Activated CD4-positive, alpha-beta T cell treated with anti-CD3 and anti-CD28 coated beads for 24 hours (primary cell): ENCODE measurements at places on chromosomes 5 and 9.

- no peak for DNase-seq
Observed at GRCh38 chr5:53779541-53779981, 219.1 kb downstream of the NDUFS4 start.

DNA sequence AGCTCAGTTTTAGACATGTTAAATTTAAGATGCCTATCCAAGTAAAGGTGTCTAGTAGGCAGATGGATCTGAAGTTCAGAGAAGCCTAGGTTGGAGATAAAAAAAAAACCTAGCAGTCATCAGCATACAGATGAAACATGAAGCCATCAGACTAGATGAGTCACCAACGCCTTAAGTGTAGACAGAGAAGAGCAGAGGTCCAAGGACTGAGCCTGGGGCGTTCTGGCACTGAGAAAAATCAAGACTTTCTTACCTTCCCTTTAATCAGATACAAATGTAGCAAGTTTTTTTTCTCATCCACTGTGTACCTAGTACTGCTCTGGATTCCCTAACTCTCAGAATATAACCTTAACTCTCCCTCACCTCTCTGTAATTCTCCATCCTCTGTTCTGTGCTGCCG, 97.3 kb downstream of the SIL1 start:
- DNase-seq = no peak

DNA sequence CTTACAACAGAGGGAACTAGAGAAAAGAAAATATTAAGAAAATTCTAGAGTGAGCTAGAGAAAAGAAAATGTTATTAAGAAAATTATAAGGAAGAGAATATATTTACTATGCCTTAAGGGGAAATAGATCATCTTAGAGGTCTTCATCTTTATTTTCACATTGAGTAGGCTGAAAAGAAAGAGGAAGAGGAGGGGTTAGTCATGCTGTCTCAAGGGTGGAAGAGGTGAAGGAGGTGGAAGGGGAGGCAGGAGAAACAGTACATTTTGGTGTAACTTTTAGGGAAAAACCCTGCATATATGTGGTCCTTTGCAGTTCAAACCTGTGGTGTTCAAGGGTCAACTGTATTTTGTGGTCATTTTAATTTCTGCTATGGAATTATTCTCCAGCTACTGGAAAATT, 46.6 kb downstream of the PPIP5K2 start:
- no peak for DNase-seq

DNA sequence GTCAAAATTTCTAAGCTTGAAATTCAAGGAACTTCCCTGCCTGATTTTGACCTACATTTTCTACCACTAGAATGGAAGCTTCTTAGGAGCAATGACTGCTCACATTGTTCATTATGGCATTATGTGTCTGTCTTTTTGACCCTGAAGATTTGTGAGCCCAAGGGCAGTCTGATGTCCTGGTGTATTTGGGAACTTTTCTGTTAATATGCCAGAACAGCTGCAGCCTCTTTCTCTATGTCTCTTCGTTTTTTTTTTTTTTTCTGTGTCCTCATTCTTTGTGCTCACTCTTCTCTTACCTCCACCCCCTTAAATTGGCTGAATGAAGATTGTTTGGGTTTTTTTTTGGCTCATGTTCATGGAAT, 34.8 kb upstream of the TMC1 start:
- DNase-seq = no peak

- DNase-seq = no peak
Observed at GRCh38 chr5:99815-100214, 7.8 kb downstream of the PLEKHG4B start.

DNA sequence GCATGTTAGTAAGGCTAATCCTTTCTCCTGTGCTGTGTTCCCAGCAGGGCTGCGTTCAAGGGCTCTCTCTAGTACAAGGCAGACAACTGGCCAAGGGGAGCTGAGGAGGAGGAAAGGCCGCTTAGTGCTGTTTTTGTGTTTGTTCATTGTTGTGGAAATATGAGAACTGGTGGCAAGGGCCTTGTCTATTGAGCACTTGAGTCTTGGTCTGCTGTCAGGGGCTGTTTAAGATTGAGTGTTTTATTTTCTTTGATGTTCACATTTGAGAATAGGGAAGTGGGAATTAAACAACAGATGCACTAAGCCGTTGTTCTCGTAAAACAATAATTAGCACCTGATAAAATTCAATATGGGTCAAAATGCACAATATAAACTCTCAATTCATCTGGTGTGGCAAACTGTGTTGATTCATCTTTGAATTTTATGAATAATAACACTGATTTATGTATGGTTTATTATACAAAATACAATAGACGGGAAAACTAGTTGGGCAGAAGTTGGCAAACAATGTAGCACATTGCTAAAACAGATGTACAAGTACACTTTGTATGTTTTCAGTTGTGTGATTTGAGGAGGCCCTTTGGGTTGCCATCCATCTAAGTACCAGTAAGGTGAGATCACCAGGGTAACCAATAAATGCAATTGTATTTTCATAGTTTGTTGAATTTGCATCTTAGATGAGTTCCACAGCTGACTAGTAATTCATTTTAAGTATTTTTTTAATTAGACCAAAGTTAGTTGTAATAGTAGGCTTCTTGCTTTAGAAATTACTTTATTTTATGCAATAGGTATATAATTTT, 97.6 kb upstream of the GRHPR start:
- DNase-seq = no peak

GRCh38 chr5:68950125-68950524, 143.7 kb upstream of the SLC30A5 start:
- DNase-seq = no peak

- DNase-seq = no peak
Observed at GRCh38 chr9:122978601-122979000, 37.8 kb downstream of the RABGAP1 start.

DNA sequence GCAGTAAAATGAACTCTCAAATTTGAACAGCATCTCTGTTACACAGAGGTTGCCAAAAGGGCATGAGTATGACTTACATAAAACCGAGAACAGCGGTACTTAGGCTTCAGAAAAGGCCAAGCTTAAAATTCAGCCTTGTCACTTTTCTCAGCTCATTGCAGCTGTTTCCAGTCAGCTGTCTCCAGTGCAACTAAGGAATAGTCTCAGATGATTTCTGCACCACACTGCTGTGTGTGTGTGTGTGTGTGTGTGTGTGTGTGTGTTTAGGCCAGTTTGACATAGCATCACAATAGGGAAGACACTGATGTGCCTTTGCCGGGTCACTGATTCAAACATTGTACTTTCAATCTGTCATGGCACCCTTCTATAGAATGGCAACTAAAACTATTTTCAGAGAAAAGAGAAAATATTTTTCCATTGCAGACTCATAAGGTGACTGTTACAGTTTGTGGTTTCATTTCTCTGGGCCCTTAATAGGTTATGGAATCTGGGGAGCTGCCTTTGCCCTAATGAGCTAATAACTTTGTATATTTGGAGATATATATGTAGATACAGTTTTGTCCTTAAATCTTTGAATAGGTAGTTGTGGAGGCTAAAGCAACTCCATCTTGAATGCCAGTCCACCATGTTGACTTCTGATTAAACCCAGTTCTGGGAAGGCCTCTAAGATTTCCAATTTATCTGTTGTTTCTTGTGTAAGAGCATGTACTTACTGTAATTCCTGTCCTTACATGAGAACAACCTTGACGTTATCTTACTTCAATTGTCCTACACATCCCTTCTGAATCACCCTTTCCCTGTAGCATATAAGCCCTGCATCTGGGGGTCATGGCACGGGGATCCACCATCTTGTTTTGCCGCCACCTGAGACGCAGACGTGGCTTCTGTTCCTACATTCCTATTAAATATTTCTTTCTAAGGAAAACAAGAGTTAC, 4.5 kb downstream of the LSM11 start:
- DNase-seq = no peak

DNA sequence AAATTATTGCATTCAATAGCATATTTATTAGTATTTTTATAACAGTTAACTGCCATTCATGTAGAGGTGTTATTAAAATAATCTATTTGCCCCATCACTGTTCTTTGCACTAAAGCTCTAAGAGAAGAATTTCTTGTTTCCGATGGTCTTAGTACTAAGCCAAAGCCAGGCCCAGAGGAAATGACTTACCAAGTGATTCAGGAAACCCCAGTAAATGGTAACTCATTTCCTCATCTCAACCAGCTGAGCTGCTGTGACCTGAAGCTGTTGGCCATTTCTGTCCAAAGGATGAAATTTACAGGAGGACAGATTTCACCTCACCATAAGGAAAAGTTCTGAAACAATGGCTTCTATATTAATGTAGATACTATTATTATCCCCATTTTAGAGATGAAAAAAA, 117.0 kb downstream of the PIK3R1 start:
- no peak for DNase-seq

DNA sequence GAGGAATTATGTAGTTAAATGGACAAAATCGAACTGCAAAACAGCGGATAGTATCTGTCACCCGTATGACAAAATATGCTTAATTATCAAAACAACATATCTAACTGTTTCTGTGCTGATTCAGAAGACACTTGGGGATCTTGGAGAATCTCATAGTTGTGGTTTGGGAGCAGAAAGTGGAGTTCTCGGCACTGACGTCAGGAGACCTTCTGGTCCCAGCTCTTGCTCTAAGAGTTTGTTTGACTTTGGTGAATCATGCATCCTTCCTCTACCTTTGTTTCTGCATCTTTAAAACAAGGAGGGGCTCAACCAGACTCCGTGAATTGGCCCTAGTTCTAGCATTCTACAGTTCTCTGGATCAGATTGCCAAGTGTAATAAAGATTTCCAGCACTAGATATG, 37.0 kb upstream of the TAF1L start:
- no peak for DNase-seq

- DNase-seq = no peak
Observed at GRCh38 chr5:170021506-170021905, 41.2 kb upstream of the INSYN2B start.

DNA sequence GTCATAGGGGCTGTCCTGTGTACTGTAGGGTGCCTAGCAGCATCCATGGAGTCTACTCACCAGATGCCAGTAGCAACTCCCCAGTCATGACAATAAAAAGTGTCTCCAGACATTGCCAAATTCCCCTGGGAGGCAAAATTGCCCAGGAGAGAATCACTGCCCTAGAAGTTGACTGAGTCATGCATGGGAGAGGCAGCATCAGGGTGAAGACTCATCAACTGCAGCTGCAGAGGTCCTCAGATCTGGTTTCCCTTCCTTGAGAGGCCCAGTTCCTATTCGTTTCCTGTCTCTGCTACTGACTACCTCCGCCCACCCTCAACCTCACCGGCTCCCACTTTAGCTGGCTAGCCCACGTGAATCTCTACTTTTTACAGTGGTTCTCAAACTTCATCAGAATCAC, 88.6 kb upstream of the AGXT2 start:
- no peak for DNase-seq

DNA sequence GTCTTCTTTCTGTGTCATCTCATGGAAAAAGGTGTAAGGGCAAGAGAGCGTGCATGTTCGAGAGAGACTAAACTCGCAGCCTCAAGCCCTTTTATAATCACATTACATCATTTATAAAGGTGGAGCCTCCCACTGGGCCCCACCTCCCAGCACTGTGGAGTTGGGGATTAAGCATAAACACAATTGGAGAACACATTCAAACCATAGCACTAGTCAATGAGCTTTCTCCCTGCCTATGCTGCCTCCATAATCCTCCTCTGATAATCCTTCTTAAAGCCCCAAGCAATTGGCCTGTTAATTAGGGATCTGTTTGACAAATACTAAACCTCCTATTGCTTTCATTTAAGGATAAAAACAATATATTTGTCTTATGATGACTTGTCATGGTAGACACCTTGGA, 99.6 kb downstream of the NMUR2 start:
- DNase-seq = no peak

DNA sequence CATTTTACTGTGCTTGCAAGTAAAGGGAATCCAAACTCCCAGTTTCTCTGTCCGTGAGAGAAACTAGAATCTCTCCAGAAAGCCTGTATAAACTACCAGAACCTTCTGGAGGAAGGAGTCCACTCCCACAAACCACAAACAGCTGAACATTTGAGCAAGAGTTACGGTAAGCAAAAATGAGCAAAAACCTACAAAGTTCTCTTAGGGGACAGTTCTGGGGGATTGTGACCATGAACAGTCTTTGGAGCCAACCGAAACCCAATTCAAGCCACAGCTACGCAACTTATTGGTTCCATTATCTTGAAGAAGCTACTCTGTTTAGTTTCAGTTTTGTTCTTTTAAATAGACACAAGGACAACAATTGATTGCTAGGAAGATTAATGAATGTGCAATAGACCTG, 330.6 kb downstream of the ASTN2 start:
- DNase-seq = no peak

DNA sequence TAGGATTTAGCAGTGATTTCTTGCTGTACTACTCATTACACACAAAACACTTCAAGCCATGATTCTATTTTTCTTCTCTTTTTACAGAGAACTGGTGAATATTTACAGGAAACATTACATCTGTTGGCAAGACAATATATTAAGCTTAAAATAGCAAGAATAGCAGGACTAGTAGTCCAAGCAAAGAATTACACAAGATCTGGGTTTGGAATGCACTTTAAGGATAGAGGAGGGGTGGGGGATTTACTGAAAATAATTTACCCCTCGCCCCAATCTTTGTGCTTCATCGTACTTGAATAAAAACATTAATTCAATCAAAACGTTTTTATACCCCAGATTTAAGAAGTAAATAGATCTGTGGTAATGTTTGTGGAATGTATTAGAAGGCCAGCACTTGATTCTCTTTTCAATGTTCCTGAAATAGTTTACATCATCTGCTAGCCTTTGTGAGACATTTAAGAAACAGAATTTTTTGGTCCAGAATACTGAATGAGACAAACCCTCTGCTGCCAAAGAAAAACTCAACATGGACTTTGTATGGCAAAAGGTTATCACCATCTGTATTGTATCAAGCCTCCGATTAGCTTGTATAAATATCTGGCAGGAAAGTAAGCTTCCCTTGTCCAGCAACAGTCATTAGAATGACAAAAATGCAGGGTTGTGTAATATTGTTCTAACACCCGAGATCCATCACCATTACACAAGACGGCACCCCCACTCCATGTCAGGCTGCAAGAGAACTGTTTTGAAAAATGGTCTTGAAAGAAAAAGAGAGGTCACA, 23.8 kb downstream of the SVEP1 start:
- no peak for DNase-seq

- DNase-seq = no peak
Observed at GRCh38 chr9:89052470-89053097, 61.3 kb downstream of the S1PR3 start.

GRCh38 chr5:130206686-130207085, 302.4 kb downstream of the CHSY3 start:
- DNase-seq = no peak

GRCh38 chr9:121393318-121393717, 23.3 kb upstream of the STOM start:
- DNase-seq = no peak

- no peak for DNase-seq
Observed at GRCh38 chr5:73266925-73267765, 94.2 kb downstream of the TMEM174 start.
